Stimulated activated CD4-positive, alpha-beta T cell treated with anti-CD3 and anti-CD28 coated beads, Interleukin-1b, Interleukin-23, amount 100 ng/mL, for 48 hours (primary cell): ENCODE measurements at places on chromosomes 1 and 21.

DNA sequence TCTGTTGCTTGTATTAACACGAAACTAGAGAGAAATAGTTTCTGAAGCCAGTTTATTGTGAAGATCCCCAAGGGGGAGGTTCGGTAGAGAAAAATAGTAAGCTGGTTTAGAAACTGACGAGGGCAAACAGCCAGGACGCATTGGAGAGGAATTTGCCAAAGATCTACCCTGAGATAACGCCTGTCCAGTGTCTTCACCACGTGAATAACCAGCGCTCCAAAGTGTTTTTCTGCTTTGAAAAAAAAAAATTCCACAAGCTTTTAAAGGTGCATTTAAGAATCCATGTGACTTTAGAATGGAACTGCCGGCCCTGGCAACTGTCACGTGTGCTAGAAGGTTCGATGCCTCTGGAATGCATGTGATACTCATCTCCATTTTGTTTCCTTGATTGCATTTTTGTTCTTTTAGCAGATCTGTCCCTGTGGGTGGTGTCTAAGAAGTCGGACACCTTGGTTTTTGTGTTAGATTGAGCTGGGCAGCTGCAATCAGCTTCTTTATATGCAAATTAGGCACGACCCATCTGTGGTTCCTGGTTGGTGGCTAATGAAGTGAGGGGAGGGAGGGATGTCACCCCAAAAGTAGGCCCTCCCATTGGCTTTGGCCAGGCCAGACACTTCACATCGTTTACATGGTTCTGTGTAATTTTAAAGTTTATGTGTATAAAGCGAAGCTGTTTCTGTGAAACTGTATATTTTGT lies 1.3 kb upstream of the THAP3 start:
- no peak for DNase-seq

- DNase-seq: no peak
Measured at GRCh38 chr1:156121457-156121856, 6.9 kb downstream of the LMNA start.

GRCh38 chr1:147565189-147565980 lies 24.1 kb downstream of the BCL9 start:
- no peak for DNase-seq

DNA sequence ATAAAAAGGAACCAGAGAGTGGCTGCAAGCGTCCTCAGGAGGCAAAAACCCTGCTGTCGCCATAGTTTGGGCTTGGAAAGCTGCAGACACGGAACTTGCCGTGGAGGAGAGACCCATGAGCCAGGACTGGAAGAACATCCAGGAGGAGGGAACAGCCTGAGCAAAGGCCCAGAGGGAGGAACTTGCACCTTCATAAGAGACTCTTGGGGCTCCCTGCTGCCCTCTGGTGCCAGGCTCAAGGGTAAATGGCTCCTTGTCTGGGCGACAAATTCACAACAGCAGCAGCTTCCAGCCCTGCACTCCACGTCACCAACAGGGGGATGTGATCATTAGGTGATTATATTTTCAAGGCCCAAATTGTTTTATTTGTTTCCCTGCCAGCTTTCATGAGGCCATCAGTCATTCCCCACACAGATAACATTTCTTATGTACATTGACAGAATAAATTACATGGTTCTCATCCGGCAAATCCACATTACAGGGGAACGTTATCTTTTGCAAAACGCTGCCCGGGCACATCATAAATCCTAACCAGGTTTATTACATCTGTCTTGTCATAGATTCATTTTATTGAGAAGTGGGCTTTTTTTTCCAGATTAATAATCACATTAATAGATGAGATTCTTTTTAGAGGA lies 143.0 kb upstream of the GRIK3 start:
- no peak for DNase-seq

DNA sequence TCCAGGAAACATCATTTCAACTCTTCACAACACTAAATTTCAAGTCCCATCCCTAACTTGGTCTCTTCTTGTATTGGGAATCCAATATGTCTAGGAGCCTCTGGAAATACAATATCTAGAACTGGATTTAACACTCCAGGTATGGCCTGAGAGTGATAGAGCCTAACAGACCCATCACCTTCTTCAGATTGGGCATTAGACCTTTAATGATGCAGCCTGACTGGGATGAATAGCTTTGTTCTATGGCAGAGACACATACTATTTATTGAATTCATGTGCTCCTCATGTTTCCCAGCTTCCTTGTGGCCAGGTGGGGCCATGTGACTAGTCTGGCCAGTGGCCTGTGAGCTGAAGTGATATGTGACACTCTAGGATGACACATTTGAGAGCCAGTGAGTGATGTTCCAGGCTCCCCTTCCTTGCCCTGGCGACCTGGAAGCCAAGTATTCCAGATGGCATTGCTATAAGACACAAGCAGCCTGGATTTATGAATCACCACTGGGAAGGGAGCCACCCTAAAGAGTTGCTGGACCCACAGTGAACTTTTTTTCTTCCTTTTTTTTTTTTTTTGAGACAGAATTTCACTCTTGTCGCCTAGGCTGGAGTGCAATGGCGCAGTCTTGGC lies 31.0 kb upstream of the POU3F1 start:
- DNase-seq: no peak

GRCh38 chr1:244817415-244817894 lies 18.0 kb upstream of the COX20 start:
- DNase-seq: no peak

- no peak for DNase-seq
Measured at GRCh38 chr21:31255896-31256295, 88.2 kb downstream of the TIAM1 start.
